Suppressor macrophage (primary cell): ENCODE measurements at places on chromosomes 6 and 20.

- no peak for DNase-seq
Observed at GRCh38 chr6:30238178-30238795, 25.1 kb upstream of the TRIM26 start.

GRCh38 chr20:46523108-46523507 lies 9.7 kb upstream of the ZNF334 start:
- DNase-seq, result no peak

DNA sequence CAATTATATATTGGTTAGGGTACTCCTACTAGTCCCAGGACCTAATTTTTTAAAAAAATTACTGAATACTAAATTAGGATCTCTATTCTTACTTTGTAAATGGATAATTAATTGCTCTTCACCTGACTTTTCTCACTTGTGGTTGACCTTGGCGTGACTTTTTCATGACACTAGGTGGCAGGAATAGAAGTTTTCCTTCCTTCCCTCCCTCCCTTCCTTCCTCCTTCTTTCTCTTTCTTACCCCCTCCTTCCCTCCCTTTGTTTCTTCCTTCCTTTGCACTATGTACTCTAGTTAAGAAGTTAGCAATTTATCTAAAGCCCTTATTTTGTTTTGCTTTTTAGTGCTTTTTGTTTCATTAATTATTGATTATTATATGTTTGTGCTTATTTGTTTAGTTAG lies 20.4 kb upstream of the HBS1L start:
- DNase-seq, result no peak

- DNase-seq, result no peak
Observed at GRCh38 chr6:129183681-129184301, 300.9 kb downstream of the LAMA2 start.

GRCh38 chr6:154907291-154907690 lies 87.8 kb upstream of the TIAM2 start:
- no peak for DNase-seq

GRCh38 chr6:148249160-148249559 lies 93.5 kb upstream of the SASH1 start:
- DNase-seq, result no peak

- peak; percentile 22 for DNase-seq
Observed at GRCh38 chr20:49669601-49670189, 44.0 kb downstream of the B4GALT5 start.

- DNase-seq, result no peak
Observed at GRCh38 chr6:164325168-164325567, 910.6 kb downstream of the QKI start.

DNA sequence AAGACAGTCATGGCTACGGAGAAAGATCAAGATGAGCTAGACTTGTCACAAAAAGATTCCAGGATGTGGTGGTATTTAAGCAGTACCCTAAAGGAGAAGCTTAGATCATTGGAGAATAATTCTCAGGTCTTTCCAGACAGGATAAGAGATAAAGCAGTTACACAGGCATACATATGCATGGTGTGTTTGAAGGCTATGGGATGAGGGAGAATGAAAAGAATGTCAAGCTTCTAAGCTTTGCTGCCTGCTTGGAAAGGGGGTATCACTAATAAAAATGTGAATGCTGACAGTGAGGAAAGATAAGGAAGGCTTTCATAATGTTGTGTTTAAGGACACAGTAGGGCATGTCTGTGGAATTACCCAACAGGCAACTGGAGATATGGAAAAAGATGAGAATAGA lies 28.1 kb downstream of the RWDD2A start:
- no peak for DNase-seq

- DNase-seq, result no peak
Observed at GRCh38 chr6:3757241-3757641, 5.7 kb upstream of the PXDC1 start.

- DNase-seq, result peak; percentile 43
Observed at GRCh38 chr6:20092071-20092566, 120.2 kb downstream of the MBOAT1 start.
